ENCODE measurements at places on chromosomes 7 and 10. TPM values are rescaled to one million over a fixed set of nuclear protein-coding genes. Genes with fewer than 3 reads are reported as not detected.

PRKAR2B gene
- 1.8 TPM for total RNA-seq

LRMDA gene
- total RNA-seq = 2.7 TPM

NME8 gene
- total RNA-seq = not detected

ZNF727 gene
- total RNA-seq = 1.3 TPM

CNTNAP2 gene
- total RNA-seq = not detected

GPRIN2 gene
- total RNA-seq = not detected

PIK3AP1 gene
- total RNA-seq = 3.3 TPM

FRAT1 gene
- 3.3 TPM for total RNA-seq

BUD31 gene
- 30.2 TPM for total RNA-seq

GRM8 gene
- total RNA-seq = not detected

CASD1 gene
- 13.3 TPM for total RNA-seq

OR6B1 gene
- total RNA-seq = not detected

GIMAP7 gene
- 11.7 TPM for total RNA-seq

IRF5 gene
- total RNA-seq = 1.6 TPM

FAM13C gene
- 14.3 TPM for total RNA-seq

ANKRD1 gene
- 1,558 TPM for total RNA-seq

TRIM74 gene
- not detected for total RNA-seq

TFR2 gene
- not detected for total RNA-seq

CNNM1 gene
- total RNA-seq = not detected

PNLIPRP2 gene
- 0.91 TPM for total RNA-seq

ADAP1 gene
- total RNA-seq = 0.88 TPM

HABP2 gene
- total RNA-seq = not detected

HSPA12A gene
- 7.0 TPM for total RNA-seq

SERPINE1 gene
- total RNA-seq = 14.4 TPM

ARL3 gene
- 3.4 TPM for total RNA-seq

BMPER gene
- 1.9 TPM for total RNA-seq

BRI3 gene
- 529 TPM for total RNA-seq

AEBP1 gene
- total RNA-seq = 6.9 TPM

CHN2 gene
- total RNA-seq = 18.1 TPM

ITGB8 gene
- total RNA-seq = 0.20 TPM

NANOS1 gene
- total RNA-seq = 19.3 TPM

CALML3 gene
- total RNA-seq = not detected

PNLIP gene
- not detected for total RNA-seq

MMD2 gene
- total RNA-seq = not detected
